ENCODE measurements at places on chromosomes 5 and 9.

DNA sequence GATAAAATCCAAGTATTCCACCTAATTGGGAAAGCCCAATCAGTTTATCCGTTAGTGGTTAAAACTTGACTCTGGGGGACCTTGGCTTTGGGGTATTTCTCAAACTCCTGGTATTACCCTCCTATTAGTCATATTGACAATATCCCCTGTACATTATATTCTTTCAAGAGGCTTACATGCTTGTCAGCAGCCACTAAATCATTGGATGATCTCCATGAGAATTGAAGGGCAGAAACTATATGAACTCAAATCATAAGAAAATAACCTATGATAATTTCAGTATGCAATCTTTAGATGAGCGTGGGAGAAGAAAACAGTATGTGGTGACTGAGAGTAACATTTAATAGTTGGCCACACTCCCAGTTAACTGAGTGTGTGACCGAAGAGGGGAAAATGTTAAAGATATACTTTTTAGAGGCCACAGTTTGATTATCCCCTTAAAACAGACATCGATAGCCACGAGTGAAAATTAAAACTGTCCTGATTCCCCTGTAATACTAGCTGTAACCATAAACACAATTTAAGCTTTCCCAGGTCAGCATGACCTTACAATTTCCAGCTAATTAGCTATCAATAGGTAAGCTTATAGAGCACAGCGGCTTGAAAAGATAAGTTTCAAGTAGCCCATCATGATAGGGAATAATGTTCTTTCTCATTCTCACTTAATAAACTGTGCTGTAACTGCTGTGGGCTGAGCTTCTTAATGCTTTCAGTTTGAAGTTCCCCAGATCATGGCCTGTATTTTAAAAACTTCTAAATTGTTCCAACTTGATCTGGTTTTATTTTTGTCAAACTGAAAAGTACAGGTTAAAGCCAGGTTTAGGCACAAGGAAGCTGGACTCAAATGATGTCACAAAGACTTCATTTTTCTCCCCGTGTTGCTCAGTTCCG, 58.6 kb downstream of the PUM3 start:
- no peak for DNase-seq

DNA sequence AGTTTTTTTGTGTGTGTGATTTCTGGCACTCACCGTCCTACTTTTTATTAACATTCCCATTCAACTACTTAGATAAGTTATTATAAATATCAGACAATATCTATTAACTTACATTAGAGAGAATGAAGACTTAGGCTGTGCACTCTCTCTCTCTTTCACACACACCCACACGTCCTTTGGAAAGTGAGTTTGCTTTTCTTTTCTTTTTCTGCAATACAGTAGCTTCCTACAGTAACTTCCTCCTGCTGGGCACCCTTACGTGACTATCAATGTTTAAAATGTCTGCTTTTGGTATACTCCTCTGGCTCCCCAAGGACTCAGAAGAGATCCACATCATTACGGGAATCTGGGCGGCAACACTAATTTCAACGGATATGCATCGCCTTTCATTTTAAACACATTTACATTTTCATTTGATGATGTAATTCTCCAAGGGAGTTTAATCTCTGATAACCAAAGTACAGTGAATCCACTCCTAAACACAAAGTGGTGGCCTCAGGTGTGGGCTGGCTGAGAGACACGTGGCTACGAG, 179.5 kb downstream of the MAPKAP1 start:
- no peak for DNase-seq

- no peak for DNase-seq
Observed at GRCh38 chr5:154242442-154242841, 51.9 kb downstream of the GALNT10 start.

DNA sequence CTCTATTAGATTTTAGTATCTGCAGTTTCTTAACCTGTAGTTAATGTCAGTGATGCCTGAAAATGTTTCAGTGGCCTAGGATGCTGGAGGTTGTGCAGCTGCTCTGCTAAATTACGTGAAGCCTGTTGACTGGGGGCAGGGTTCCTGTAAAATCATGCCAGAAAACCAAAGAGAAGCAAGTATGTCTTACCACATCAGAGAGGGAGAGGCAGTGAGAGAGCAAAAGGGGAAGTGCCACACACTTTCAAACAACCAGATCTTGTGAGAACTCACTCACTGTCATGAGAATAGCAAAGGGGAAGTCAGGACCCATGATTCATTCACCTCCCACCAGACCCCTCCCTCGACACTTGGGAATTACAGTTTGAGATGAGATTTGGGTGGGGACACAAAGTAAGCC, 83.9 kb upstream of the CYLC2 start:
- no peak for DNase-seq

GRCh38 chr9:136004712-136005111, 43.5 kb upstream of the UBAC1 start:
- DNase-seq, result no peak
